ENCODE measurements at places on chromosomes 11 and 22. TPM values are rescaled to one million over a fixed set of nuclear protein-coding genes. Genes with fewer than 3 reads are reported as not detected.
A peak's percentile ranks its signal among the peaks of the same experiment; 100 is the strongest.

GRCh38 chr11:118401151-118401879 lies at the start of gene ATP5MG:
Gene ATP5MG (plus strand): TSS chr11:118401606. CDS start chr11:118401666, 60 bp downstream.
- DNase-seq, result peak; percentile 91

Gene LMO2
- 39.7 TPM for polyA plus RNA-seq

Gene PLET1
- polyA plus RNA-seq, result not detected

GRCh38 chr11:47572715-47573255 lies 6.0 kb downstream of the KBTBD4 start:
- no peak for DNase-seq

Gene DSCAML1
- polyA plus RNA-seq, result 1.1 TPM

Gene ADM2
- polyA plus RNA-seq, result 0.21 TPM

- DNase-seq, result no peak
Measured at GRCh38 chr22:49026494-49027367, 800.9 kb downstream of the BRD1 start.

DNA sequence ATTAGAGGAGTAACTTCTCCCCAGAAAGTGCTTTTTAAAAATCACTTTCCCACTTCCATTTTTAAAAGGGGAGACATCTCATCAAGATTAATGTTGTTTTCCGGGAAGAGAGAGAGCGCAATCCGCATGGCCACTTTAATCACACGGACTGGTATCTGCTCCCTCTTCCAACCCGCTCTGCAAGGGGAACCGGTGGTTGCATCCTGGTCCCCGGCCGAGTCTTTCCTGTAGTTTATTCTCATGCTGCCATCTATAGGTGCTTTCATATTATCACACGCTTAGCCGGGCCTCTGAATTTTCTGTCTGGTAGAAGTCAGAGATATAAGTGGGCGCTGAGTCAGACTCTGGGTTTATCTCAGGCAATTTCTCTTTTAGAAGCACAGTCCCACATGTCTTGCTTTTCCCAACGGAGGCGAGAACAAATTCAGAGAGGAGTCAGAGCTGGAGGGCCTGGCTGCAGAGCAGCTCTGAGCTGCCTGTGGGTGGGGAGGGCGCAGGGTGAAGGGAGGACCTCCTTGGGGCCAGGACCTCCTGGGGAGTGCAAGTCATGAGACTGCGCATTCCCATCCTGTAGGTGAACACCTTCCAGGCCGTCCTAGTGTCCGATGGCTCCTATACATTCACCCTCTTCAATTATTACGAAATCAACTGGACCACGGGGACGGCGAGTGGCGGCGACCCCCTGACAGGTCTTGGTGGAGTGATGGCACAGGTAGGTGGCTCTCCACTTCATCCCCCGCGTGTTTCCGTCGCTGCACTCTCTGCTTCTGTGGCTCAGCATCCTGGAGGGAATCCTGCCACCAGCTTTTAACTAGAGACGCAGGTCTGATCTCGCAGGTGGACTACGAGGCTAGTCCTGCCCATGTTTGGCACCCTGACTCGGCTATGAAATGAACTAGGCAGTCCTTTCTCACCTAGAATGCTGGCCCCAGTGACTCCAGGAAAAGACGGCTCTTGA lies 11.7 kb downstream of the TECTA start:
- peak; percentile 39 for DNase-seq
